ENCODE measurements at places on chromosomes 12 and 14.
A peak's percentile ranks its signal among the peaks of the same experiment; 100 is the strongest.

GRCh38 chr12:13571035-13571434 lies 374.5 kb downstream of the EMP1 start:
- no peak for DNase-seq

- no peak for DNase-seq
These were observed 89.2 kb downstream of the PRMT8 start for GRCh38 chr12:3580094-3580749.

- no peak for DNase-seq
These were observed 115.3 kb upstream of the PLXNC1 start for GRCh38 chr12:94033101-94033500.

DNA sequence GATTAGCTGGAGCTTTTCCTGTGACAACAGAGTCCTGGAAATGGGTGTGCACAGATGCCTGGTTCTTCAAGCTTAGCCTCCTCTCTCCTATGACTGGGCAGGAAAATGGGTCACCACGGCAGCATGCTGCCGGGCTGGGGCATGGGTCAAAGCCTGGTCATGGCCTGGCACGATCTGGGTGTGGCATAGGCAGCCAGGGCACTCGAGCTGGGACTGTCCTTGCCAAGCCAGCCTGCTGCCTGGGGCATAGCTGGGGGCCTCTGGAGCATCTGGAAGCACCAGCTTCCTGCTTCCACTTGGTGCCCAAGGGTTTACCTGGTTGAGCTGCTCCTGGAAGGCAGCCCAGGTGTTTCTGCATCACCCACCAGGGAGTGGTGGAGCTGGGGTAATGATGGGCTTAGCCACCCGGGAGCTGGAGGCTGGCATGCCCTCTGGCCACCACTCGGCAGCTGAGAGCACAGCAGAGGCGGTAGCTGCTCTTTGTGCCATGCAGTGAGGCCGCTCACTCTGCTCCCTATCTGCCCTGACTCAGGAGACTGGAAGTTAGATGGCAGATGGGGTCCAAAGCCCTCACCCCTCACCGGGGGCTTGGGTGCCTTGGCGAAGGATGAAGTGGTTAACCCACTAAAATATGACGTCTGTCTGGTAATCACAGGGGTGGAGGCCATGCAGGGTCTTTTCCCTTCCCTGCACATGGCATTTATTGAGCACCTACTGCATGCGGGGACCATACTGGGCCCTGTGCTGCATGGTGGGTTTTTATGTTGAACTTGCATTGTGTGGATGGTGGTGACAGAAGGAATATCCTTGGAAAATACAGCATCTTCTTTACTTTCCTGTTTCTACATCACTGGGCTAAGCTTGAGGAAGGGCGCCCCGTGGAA lies 1.7 kb downstream of the OTUB2 start:
- peak; percentile 35 for DNase-seq

DNA sequence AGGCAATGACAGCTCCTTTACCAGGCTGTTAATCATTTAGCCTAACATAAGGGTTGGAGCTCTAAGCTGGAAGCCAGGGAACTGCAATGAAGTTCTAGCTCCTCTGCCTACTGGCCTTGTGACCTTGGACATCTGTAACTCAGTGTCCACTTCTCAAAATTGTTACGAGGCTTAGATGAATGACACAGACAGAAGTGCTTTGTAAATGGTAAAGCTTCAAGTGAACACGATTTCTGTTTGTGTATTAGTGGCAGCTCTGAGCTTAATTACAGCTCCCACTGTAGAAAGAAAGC lies 122.8 kb downstream of the EML1 start:
- DNase-seq = no peak

- DNase-seq = peak; percentile 73
These were observed 9.1 kb downstream of the STAT6 start for GRCh38 chr12:57101892-57102695.

DNA sequence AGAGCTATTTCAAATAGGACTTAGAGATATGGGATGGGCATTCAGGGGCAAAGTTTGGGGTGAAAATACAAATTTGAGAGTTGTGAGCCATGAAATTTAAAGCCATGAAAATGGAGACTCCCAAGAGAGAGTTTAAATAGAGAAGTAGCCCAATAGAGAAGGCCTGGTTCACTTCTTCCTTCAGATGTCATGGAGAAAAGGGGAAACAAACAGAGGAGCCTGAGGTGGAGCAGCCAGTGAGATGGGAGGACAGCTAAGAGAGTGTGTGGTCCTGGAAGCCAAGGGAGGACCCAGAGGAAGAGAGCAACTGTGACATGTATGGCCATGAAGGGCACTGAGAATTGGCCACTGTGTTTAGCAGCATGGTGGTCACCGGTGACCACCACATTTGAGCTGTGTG lies 12.3 kb upstream of the DYNLL1 start:
- DNase-seq = peak; percentile 14

DNA sequence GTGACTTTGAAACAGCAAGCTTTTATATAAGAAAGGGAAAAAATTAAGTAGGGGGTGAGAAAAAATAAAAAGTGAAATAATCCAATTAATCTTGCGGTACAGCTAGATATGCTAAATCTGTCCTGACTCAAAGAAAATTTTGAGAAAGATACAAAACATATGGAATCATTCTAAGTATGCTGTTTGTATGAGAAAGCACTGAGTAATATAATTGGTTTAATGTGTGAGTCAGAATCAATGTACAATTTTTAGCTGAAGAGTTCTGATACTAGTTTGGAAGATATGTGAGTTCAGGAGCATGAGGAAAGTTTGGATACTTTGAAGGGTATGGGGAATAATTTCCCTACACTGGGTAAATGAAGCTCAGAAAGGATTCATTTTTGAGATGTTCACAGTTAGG lies 190.9 kb upstream of the RASSF8 start:
- no peak for DNase-seq

DNA sequence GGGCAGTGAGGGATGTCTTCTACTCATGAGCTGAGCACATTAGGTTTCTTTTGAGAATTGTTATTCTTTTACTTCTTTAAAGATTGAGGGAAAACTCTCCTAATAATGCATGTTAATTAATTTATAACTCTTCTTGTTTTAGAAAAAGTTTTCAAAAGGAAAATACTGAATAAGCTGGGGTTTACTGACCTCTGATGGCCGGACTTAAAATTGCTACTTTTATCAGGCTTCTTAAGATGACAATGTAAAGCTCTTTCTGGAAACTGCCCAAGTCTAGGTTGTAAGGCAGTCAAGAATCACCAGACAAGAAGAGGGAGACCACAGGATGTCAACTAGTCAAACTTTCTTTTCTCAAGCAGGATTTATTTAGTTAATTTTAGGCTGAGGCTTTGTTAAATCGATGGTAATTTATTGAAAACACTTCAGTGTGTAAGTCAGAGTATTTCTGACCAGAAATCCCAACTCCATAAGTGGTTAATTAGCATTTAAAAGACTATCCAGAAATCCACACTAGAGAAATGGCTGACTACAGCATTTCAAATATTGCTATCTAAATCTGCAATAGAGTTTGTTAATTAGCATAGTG lies 82.1 kb downstream of the AVPR1A start:
- DNase-seq = no peak

Data from CD14-positive monocyte (primary cell).